Panc1 (cell line): ENCODE measurements at places on chromosomes 7 and 10.
A peak's percentile ranks its signal among the peaks of the same experiment; 100 is the strongest.

DNA sequence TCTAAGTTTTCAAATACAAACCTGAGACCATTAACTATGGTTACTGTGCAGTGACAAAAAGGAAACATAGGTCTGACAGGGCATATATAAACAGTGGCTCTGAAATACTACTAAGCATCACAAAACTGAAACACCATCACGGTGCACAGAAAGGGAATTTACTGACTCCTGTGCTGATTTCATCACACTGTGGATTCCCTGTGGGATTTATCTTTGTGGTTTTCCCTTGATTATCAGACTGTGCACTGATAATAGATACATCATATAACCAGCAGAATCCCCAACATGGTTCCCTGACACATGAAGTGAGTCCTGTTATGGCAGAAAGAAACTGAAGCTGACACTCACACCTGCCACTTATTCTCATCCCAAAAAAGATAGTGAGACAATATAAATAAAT, 676.3 kb upstream of the KCND2 start:
- no peak for DNase-seq

DNA sequence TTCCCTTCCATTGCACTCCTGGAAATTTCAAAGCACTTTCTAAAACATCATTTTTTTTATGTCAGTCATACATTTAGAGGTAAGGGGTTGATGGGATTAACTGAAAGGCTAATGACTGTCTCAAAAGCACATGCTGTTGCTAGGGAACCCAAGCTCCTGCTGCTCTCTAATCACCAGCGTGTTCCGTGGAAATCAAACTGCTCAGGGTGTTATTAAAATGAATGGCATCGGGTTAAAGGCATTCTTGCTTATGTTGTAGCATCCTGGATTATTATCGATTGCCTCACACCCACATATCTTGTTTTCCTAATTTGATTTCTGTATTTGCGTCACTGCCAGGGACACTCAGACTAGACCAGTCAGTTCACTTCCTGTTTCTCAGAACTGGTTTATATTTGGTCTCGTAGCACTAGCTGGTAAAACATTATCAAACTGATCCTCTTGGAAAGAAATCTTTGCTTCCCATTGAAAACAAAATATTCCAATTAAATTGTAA, 216.5 kb upstream of the MKLN1 start:
- DNase-seq, result peak; percentile 68

DNA sequence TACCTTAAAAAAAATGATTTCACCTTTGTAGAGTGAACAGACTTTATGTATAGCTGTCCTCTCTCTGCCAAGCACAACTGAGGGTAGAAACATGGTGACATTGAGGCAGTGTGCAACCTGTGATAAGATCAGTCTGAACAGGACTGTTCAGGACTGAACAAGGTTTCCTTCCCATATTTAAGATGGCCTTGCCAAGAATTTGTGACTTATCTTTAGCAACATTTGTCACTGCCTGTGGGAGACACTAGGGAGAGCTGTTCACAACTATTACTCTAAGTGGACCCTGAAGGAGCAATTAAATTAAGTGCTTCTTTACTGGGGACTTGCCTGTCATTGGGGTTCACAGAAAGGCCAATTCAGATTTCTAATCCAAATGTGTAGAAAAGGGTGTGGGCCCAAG, 6.7 kb downstream of the OR13A1 start:
- no peak for DNase-seq

DNA sequence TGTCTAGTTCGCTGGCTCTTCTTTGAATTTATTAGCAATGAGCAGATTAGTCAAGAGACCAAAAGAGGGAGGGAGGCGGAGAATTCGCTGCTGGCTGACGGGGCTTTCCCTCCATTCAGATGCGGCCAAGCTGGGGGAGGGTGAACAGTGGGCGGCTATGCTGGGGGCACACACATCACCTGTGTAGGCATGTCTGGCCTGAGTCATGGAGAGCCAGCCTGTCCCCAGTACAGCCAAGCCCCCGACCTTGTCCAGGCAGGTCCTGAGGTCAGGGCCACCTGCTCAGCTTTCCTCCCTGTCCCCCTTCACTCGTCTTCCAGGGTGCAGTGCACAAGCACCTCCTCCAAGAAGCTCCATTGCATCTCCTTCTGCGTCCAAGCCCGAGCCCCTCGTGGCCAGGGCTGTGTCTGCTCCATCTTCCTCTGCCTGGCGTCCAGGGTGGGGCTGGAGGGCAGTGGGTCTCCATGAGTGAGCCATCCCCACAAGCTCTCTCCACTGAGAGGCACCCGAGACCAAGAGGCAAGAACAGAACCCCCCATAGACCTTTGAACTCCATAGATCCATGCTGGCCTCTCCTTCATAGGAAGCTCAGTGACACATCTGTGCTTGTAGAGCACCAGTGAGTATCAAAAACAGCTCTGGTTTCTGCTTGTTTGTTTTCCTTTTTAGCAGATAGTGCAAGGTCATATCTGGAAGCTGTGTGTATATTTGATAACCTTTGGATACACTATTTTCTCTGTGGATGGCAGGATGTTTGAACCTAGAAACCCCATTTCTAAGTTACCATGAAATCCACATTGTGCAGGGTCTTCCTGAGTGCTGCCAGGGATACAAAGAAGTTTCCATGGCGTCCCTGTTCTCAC, 1.9 kb upstream of the DEPP1 start:
- no peak for DNase-seq

DNA sequence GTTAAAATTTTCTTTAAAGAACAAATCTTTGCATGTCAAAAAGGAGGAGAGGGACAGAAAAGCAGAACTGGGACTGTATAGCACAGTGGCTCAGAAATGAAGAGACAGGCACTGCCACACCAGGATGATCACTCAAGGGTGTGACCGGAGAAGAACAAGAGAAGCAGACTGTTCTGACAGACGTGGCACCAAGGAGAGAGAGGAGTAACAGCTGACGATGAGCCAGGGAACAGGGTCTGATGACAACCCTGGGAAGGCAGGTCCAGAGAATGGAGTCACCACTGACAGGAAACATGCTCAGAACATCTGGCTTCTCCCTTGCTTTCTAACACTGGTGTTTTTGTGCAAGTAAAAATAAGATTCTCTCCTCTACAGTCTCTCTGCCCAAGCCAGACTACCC, 14.6 kb upstream of the VAX1 start:
- no peak for DNase-seq

DNA sequence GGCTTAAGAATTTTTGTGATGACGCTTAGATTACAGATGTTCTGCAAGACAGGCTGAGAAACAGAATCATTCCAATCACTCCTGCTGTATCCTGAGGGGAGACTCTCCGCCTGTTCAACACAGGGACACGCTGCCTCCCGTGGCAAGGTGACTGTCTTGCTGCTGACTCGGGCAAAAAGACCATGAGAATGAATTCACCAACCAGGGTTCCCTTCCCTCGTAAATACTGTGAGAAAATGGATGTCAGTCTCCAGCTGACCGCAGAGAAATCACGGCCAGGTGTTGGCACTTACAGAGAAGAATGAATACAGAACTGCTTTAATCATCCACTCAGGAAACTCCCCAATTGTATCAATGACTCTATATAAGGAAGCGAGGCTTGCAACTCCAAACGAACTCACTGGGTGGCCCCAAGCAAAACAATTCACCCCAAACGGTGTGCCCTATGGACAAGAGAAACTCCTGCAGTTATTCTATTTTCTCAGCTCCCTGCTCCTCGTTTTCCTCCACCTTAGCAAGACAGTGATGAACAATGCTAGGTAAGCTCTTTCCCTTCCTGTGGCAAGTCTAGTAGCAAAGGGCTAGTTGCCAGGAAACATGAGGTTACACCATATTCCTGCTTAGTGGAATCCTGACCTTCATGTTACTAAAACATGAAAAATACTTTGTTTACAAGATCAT, 22.8 kb downstream of the GNA12 start:
- DNase-seq, result no peak

DNA sequence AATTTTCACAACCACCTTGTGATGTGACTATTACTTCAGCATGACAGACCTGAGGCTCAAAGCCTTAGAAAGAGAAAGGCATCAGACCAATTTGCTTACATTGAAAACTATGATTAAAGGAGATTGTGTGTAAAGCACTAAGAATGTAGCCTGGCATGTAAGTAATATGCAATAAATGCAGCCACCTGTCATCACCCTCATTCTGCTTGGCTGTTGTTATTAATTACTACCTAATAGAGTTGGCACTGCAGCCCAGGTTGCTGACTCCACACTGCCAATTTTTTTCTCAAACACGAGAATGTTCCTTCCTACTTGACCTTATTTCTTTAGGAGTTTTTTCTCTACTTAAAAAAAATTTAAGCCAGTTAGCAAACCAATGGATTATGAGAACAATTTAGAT, 61.2 kb upstream of the NPVF start:
- DNase-seq, result no peak

- no peak for DNase-seq
Measured at GRCh38 chr7:149866779-149867447, 6.9 kb upstream of the ATP6V0E2 start.

GRCh38 chr7:114879554-114879953, 42.3 kb upstream of the MDFIC start:
- no peak for DNase-seq

DNA sequence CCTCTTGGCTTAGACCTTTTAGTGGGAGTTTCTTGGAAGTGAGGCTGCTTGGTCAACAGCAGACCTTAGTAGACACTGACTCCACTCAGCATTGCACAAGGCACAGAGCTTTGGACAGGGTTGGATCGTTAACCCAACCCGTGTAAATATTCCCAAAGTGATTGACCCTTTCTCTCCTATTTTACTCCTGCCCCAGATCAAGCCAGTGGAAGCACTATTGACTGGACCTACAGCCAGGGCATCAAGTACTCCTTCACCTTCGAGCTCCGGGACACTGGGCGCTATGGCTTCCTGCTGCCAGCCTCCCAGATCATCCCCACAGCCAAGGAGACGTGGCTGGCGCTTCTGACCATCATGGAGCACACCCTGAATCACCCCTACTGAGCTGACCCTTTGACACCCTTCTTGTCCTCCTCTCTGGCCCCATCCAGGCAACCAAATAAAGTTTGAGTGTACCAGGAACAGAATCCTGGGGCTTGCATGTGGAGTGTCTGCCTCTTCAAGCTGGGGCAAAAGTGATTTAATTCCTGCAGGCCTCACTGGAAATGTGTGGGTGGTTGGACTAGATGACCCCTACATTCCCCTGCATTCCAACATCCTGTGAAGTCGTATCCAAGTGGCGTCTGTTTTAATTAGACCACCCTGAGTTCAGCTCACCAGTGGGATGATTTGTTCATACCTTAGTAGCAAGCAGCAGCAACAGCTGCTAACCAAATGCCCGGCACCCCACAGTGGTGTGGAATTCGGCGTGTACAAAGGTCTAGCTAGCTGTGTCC, 7.5 kb downstream of the CPA1 start:
- no peak for DNase-seq

- DNase-seq, result no peak
Measured at GRCh38 chr7:12898004-12898403, 210.6 kb downstream of the ARL4A start.

DNA sequence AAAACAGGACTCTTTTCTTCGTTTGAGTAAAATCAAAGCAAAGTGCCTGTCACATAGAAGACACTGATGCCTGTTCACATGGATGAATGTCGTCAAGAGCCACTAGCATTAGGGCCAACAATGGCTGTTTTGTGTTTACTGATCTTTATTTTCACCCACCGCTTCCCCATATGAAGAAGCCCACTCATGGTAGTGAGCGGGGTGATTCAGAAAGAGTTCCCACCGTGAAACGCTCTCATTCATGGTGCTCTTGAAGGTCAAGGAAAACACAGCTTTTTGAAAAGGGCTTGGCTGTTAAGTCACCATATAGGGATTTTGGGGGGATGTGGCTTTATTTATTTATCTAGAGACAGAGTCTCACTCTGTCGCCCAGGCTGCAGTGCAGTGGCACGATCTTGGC, 12.5 kb downstream of the PROSER2 start:
- DNase-seq, result no peak

DNA sequence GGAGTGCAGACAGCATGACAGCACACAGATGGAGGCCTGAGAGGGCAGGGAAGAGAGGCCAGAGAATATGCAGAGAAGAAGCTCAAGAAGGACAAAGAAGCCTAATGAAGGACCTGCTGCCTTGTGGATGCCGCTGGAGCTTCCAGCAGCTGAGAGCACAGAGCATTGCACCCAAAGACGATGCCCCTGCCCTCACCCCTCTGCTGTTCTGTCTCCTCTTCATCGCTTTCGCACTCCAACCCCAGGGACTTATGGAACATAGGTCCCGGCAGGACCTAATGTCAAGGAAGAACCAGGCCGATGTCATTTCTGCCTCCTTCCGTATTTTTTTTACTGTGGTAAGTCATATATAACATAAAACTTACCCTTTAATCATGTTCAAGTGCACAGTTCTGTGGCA, 12.3 kb upstream of the INSIG1 start:
- DNase-seq, result no peak

- DNase-seq, result no peak
Measured at GRCh38 chr10:72276013-72276387, 2.3 kb downstream of the DDIT4 start.
